Left ventricle myocardium inferior (tissue), 1 donor: ENCODE measurements at places on chromosomes 13 and 19. TPM values are rescaled to one million over a fixed set of nuclear protein-coding genes. Genes with fewer than 3 reads are reported as not detected.

SHISA7 gene
- total RNA-seq = not detected

- H3K36me3 ChIP-seq = no peaks in the 10 kb centered on the region
- no peak overlapping the region for H3K27ac ChIP-seq
- peaks cover 6% of the 10 kb centered on the region for H3K4me1 ChIP-seq
- H3K4me3 ChIP-seq = no peak overlapping the region
Measured at GRCh38 chr19:50921426-50922316, 10.5 kb upstream of the KLK4 start.

DNA sequence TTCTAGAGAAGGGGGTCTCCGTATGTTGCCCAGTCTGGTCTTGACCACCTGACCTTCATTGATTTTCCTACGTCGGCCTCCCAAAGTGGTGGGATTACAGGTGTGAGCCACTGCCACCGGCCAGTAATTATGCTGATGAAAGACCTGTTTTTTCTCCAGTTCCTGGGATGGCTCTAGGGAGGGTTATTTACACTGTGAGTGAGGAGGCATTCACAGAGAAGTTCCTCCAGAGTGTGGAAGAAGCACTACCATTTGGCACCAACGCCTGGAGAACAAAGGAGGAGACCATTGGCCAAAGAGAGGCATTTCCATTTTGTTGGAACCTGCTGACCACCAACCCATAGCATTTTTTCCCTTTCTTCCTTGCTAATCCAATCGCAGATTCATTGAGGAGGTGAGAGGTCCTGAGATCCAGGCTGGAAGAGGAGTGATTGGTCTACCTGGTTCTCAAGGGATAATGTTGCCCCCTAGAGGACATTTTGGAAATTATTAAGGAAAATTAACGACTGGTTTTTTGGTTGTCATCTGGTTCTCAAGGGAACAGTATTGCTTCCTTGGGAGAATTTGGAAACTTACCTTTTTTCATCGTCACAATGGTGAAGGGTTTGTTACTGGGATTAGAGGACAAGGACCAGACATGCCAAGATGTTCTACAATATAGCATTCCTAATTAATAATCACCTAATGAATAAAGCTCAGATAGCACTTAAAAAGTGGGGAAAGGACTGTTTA is 5.5 kb upstream of the SAE1 start:
- H3K27ac ChIP-seq = no peak overlapping the region
- H3K4me1 ChIP-seq = no peaks in the 10 kb centered on the region
- no peak overlapping the region for H3K4me3 ChIP-seq
- DNase-seq = no peak

DNA sequence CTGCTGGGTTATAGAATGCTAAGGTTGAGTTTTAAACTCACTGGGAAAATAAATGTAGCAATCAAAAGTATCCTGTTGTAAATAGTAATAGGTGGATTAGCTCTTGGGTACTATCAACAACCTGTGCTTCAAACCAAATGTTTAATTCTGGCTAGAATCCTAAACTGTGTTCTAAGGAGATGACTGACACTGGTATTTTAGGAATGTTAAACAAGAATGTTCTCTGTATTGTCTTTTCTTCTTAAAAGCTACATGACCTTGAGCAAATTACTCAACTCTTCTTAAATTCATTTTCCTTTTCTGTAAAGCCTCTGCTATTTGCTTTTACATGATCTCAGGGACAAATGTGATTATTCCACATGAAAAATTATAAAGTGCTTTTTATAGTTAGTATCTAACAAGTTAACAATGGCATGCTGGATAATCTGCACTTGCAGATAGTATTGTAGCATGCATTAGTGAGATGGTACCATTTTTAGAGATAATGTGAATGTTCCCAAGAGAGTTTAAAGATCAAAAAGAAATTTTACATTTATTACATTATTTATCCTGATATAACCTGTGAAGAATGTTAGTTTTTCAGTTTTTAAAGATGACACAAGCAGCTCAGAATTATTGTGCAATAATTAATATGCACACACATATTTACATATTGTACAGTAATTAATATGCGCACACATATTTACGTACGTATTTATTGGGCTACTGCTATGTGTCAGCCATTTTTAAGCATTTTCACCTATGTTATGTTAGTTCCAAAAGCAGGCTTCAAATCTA is 13.6 kb upstream of the EPSTI1 start:
- H3K36me3 ChIP-seq = no peaks in the 10 kb centered on the region
- H3K27me3 ChIP-seq = no peaks in the 10 kb centered on the region
- no peak for DNase-seq
- H3K27ac ChIP-seq = no peak overlapping the region
- peaks cover 9% of the 10 kb centered on the region for H3K4me1 ChIP-seq

GRCh38 chr19:4196587-4197148 is 14.2 kb downstream of the ANKRD24 start:
- peaks cover 7% of the 10 kb centered on the region for H3K4me1 ChIP-seq
- H3K36me3 ChIP-seq = no peaks in the 10 kb centered on the region
- no peak overlapping the region for H3K27ac ChIP-seq
- H3K4me3 ChIP-seq = no peak overlapping the region

DNA sequence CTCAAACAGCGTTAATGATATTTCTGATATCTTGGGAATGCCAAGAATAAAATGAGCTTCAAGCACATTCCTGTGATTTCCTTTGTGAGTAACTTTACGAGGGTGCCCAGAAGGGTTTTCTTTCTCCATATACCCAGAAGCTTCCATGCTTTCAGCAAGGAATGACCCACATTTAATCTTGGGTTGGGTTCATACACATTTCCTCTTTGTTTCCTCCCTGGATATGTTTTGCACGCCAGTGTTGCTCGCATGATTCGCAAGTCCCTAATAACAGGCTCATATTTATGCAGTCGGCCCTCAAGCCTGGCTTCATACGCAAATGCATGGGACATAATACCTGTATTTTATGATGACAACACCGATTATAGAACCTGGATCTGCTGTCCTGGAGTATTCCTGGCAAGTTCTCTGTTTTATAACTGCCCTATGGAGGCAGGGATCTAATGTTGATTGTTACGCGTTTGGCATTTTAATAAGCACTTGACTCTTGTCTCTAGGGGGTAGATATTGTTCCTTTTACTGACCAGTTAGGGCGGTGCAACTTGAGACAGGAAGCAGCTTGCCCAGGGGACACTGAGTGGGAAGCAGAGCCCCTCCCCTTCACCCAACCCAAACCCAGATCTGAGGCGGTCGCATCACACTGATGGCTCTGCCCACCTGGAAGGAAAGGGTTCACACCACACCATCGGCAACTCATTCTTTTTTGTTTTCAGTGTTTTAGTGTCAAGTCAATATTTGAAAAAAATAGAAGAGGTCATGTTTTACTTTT is 220.4 kb upstream of the SOX1 start:
- H3K27me3 ChIP-seq = peaks cover 71% of the 10 kb centered on the region

DNA sequence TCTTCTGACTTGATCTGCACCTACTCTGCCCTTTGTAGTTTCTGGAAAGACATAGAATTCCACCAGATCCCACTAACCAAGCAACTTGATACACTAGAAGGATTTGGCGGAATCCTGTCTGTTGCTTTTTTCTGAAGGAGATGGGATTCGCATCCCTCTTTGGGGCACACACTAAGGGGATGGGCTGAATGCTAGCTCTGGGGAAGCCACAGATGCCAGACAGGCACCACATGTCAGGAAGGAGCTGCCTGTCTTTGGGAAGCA is 52.1 kb downstream of the SERP2 start:
- no peak overlapping the region for H3K4me3 ChIP-seq
- H3K27ac ChIP-seq = no peak overlapping the region
- no peak for DNase-seq
- H3K27me3 ChIP-seq = no peaks in the 10 kb centered on the region
- H3K36me3 ChIP-seq = no peaks in the 10 kb centered on the region

DNA sequence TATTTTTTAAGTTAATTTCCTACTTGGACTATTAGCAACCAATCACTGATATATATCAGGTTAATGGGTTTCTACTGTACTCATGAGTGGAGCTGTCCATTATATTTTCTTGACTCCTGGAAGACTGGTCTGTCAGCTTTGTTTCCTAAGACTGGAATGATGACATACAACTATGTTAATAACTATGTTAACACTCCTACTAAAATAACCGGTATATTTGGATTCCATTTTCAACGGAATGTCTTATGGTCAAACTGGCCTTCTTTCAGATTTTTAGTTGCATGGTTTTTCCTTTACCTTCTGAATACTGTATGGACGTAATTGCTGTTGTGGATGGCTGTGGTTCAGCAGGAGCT is 45.8 kb upstream of the GPI start:
- no peak overlapping the region for H3K4me3 ChIP-seq
- no peak for DNase-seq
- peaks cover 60% of the 10 kb centered on the region for H3K4me1 ChIP-seq
- no peaks in the 10 kb centered on the region for H3K27me3 ChIP-seq
- H3K36me3 ChIP-seq = peaks cover 32% of the 10 kb centered on the region
